Right hindlimb (tissue), 1 donor: ENCODE measurements at places on chromosomes 2 and 18.
A peak's percentile ranks its signal among the peaks of the same experiment; 100 is the strongest.

- no peak for DNase-seq
These were observed 102.9 kb upstream of the CCDC195 start for GRCh38 chr2:224819075-224819474.

DNA sequence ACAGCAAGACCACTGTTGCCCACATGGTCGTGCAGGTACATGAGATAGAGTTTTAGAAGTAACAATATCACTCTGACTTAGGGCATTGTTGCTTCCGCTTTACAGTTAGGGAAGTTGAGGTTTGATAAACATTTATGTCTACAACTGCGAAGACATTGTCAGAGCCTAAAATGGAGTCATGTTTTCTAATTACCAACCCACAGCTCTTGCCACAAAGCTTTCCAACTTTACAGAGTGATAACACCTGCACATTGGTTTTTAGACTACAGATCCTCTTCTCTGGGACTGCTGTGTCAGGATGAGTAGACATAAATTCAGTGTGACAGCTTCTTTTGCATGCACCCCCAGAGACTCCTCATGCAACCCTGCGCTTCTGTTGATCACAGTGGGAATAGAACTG, 119.0 kb downstream of the FEZ2 start:
- no peak for DNase-seq

DNA sequence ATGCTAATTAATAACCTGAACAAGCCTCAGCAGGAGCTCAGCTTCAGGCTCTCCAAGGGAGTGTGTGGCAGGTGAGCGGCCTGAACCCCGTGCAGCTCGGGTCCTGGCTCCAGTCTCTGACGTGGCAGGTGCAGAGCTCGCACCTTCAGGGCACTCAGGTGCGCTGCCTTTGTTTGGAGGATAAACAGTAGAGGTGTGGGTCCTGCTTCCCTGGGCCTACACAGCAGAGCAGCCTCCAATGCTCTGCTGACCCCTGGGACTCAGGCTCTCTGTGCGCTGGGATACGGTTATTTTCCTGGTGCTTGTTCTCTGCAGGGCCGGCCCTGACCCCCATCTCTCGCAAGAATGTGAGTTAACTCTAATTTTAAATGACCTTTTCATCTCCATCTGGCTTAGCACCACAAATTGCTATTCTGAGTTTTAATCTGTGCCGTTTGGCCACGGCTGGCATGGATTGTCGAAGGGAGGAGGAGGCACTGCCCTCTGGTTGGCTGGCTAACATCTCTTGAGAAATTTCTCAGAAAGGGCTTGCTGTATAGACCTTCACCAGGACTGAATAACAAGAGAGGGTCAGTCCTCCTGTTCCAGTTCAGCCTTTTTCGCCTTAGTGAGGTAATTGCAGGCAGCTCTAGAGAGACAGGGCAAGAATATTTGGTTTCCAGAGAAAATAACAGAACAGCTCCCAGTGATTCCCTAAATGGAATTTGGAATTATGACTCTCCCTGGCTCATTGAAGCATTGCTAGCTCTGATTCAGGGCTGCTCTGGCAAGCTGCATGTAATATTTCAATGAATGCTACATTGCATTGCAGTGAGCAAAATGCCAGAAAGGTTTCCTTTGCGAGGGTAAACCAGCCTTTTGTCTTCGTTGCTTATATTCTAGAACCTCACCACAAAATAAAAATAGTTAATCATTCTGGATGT, 161.8 kb downstream of the DCDC2C start:
- peak; percentile 34 for DNase-seq

DNA sequence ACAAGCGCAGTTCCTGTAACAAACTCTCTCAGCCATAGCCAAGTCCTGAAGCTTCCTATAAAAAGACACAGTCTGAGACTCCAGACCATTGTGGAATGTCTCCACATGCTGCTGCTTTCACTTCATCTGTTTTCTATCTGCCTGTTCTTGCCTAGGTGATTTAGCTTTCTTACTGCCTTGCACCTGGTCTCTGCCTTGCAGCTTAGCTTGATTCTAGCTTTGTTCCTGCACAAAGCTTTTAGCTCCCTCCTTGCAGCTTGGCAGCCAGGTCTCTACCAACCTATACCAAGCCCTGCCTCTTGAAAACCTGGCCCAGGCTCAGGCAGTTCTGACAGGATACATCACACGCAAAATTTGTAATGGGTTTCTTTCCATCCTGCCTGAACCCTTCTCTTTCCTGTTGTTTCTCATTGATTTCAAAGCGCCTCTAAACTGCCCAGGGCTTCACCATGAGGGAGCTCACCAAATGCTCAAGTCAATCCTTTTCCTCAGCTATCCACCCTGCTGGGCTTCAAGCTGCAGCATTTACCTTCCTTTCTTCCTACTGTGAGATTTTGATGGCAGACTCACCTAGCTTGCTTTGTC, 941.3 kb upstream of the NXPH2 start:
- no peak for DNase-seq

DNA sequence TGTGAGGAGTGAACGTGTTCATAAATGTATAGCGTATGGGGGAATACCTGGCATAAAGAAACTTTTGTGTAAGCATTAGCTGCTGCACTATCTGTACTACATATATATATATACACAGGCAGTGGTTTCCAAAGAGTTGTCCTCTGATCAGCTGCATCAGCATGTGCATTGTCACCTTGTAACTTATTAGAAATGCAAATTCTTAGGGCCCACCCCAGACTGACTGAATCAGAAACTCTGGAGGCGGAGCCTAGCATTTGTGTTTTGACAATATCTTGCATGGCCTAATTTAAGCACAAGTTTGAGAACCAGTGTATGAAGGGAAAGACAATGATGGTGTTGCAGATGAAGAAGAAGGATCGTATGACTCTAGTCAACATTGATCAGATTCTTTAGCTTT, 299.5 kb downstream of the CCDC102B start:
- DNase-seq, result no peak

- DNase-seq, result no peak
These were observed 59.6 kb upstream of the LINC00305 start for GRCh38 chr18:64208516-64208915.

- no peak for DNase-seq
These were observed 679.2 kb downstream of the CNTNAP5 start for GRCh38 chr2:124704071-124704925.

GRCh38 chr2:42028571-42029148, 19.2 kb upstream of the PKDCC start:
- DNase-seq, result peak; percentile 69

GRCh38 chr2:172864182-172864581, 128.5 kb downstream of the RAPGEF4 start:
- DNase-seq, result no peak

DNA sequence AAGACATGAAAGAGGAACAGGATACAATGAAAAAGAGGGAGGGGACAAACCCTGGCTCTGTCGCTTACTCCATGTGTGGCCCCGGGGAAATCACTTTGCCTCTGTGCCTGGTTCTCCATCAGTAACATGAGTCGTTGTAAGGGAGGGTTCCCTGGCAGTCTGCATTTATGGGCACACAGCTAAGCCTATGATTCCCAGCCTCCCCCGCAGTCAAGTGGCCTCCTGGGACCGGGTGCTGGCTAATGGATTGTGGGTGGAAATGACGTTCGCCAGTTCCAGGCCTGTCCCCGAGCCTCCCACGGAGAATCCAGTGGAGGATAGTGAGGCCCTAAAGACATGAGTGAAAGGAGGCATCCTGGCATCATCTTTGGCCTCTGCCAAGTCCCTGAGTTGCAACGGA, 42.7 kb downstream of the SFXN5 start:
- DNase-seq, result no peak

- DNase-seq, result no peak
These were observed 1215.8 kb downstream of the CNTNAP5 start for GRCh38 chr2:125240870-125241269.

- no peak for DNase-seq
These were observed 247.9 kb downstream of the TSN start for GRCh38 chr2:122003196-122003940.

GRCh38 chr2:117794668-117795067, 19.8 kb upstream of the DDX18 start:
- DNase-seq, result no peak

DNA sequence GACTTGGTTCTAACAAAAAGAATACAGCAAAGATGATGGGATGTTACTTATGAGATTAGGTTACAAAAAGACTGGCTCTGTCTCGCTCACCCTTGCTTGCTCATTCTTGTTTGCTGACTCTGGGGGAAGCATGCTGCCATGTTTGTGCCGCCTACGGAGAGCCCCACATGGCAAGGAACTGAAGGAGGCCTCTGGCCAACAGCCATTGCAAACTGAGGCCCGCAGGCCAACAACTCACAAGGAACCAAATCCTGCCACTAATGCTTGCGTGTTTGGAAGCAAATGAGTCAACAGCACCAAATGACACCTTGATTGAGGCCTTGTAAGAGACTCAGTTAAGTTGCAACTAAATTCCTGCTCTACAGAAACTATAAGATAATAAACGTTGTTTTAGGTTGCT, 297.6 kb upstream of the STON1 start:
- DNase-seq, result no peak

DNA sequence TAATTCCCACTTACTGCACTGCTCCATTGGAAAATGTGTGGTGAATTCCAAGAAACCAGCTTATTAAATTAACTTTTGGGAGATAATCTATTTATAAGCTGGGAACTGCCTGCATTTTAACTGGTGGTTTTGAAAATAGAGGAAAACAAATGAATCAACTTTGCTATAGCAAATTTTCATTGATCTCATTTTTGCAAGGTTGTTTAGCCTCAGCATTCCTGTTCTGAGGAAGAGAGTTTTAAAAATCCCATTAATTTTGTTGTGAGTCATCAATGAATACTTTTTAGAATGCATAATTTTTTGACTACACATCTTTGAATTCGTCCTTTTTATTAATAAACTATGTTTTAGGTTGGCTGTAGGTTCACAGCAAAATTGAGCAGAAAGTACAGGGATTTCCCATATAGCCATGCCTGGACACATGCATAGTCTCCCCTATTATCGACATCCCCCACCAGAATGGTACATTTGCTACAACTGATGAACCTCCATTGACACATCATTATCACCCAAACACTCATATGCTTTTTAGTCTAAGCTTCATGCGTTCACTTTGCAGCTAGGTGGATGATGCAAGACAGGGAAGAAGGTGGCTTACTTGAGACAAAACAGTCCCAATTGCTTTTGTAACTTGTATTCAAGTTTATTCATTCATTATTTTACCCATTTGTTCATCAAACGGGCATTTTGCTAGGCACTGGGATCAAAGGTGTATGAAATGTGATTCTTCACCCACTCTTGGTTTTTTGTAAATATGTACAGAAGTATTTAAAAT, 106.9 kb downstream of the ZNF521 start:
- DNase-seq, result no peak

- DNase-seq, result no peak
These were observed 22.7 kb upstream of the GULP1 start for GRCh38 chr2:188269004-188269403.

DNA sequence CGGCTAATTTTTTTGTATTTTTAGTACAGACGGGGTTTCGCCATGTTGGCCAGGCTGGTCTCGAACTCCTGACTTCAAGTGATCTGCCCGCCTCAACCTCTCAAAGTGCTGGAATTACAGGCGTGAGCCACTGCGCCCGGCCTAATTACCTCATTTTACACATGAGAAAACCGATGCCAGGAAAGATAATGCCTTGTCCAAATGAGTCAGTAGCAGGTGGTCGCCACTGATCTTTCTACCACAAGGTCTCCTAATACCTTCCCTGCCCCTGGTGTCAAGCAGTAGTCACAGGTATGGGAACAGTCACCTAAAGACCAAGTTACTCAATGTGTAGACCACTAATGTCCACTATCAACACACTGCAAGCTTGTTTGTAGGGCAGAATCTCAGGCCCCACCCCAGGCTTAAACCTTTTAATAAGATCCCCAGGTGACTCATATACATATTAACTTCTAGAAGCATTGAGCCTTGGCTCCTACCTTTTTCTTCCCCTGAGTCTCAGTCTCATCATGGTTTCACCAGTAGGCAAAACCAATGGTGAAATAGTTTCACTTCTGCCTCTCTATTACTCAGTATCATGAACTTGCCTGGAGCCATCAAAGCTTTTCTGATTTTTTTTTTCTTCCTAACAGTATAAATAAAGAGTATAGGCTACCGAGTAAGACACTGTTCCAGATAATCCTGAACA, 6.9 kb upstream of the EPB41L5 start:
- DNase-seq, result no peak

DNA sequence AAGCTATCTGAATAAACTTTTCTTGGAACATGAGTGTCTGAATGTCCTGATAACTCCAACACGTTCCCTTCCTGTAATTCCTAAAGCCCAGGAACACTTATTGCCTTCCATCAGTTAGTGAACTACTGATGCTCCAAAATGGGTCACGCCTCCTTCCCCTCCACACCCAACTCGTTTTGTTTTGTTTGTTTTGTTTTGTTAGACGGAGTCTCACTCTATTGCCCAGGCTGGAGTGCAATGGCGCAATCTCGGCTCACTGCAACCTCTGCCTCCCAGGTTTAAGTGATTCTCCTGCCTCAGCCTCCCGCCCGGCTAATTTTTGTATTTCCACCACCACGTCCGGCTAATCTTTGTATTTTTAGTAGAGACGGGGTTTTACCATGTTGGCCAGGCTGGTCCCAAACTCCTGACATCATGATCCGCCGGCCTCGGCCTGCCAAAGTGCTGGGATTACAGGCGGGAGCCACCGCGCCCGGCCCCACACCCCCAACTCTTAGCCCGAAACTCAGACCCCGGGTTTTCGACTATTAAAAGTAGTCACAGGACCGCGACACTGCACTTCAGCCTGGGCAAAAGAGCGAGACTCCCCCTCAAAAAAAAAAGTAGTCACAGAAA, 774 bp downstream of the IER3IP1 start:
- no peak for DNase-seq

GRCh38 chr2:97774425-97774824, 61.0 kb downstream of the ZAP70 start:
- DNase-seq, result no peak

GRCh38 chr18:77114415-77115191, 18.0 kb downstream of the MBP start:
- DNase-seq, result no peak

DNA sequence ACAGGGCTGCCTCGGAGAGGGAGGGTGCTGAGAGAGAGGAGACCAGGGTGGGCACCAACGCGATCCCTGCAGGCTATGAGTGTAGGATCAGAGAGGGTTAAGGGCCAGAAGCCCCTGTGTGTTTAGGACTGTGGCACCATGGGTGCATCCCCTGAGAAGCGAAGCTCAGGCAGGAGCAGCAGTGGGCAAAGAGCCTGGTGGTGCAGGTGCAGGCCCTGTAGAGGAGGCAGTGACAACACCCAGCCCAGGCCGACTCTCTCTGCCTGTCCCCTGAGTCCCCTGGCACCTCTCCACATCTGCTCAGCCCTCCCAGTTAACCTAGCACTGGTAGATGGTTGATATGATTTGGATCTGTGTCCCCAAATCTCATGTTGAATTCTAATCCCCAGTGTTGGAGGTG, 139.8 kb downstream of the RNF152 start:
- DNase-seq, result no peak

DNA sequence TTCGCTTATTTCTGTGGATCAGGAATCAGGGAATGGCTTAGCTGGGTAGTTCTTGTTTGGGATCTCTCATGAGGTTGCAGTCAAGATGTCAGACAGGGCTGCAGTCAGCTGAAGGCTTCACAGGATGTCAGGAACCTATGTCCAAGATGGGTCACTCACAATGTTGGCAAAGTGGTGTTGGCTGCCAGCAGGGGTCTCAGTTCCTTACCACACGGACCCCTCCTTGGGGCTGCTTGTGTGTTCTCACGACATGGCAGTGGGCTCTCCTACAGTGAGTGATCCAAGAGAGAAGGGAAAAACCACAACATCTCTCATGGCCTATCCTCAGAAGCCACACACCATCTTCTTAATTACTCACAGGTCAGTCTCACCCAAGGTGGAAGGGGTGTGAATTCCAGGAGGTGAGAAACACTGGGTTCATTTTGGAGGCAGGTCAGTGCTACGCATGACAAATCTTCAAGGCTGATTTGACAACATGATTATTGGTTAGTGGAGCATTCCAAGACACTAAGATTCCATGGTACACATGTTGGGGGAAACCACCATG, 1.3 kb upstream of the ANTXR1 start:
- no peak for DNase-seq
